ENCODE measurements at places on chromosomes 6 and 20.

DNA sequence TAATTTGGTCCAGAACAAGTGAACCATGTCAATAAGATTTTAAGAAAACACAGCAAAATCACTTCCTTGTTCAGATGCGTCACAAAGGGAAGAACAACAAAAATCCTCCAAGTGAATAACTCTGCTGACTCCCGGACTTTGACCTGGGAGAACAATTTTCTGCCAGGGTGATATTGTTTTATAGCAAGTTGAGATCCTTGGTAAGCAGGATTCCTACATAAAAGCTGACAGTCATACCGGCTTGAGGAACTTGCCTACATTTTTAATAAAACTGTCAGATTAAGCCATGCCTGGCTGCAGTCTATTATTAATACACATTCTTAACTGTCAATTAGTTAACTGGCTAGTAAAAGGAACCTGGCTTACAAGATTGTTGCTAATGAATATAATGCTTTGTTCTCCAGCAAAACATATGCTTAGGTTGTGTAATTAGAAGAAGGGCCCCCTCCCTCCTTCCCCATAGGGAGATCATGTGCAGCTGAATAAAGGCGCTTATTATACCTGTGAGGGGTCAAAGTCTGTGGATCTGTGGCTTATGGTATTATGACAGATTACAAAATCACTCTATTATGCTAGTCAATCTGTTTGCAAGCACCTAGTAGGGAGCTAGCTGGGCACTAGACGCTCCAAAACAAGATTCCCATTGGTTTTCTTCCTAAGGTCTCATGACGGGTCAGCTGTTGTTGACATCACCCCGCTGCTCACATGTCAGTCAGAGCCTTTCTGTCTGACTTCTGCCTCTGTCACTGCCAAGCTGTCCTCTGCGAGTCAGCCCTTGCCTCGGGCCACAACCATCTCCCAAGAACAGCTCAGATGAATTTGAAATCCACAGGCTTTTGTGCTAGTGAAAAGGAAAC is 44.6 kb upstream of the SEC63 start:
- no peak for DNase-seq

GRCh38 chr6:45300736-45301135 is 27.4 kb upstream of the RUNX2 start:
- DNase-seq: no peak

DNA sequence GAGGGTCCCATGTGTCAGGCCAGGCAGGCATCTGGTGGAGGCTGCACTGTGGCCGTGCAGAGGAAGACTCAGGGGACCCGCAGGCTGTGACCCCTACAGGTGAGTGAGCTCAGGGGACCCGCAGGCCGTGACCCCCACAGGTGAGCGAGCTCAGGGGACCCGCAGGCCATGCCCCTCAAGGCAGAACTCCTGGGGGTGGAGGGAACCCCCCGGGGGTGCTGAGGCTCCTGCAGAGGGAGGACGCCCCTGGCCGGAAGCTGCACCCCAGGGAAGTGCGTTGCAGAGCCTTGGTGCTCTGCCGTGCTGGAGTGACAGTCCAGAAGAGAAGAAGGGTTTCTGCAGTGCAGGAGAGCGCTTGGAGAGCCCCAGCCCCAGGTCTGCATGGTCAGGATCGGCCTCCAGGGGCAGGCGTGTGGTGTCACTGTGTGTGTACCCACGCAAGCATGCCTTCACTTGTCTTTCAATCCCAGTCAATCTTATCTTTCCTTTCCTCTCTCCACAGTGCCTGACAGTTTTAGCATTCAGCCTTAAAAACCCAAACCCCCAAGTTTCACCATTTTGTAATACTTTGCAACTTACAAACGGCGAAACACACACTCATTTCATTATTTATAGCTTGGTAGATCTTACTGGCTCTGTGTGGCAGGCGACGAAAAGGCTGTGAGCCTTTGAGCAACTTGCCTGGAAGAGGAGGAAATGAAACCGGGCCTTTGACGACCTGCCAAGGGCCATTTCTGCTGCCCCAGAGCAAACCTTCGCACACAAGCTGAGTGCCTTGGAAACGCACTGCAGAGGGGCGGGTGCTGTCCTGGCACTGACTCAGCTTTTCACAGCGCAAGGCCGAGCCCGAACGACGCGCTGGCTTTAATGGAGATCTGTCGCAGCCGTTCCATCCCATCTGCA is 101.4 kb upstream of the AGPAT4 start:
- no peak for DNase-seq

DNA sequence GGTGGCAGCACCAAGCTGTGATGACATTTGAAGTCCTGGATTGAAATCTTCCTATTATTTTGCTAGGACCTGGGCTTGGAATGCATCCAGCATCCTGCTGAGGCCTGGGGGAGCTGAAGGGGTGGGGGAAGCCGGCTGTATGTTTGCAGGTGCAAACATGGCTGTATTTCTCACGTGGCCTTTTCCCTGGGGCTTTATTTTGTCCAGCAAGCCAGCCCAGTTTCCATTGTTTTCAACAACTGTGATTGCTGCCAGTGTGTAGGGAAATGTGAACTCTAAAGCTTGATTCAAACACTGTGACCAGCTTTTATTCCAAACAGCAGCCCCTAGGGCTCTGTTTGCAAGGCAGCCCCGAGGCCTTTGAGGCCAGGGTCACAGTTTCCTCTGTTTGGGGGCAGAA is 683.0 kb downstream of the DHX35 start:
- no peak for DNase-seq

DNA sequence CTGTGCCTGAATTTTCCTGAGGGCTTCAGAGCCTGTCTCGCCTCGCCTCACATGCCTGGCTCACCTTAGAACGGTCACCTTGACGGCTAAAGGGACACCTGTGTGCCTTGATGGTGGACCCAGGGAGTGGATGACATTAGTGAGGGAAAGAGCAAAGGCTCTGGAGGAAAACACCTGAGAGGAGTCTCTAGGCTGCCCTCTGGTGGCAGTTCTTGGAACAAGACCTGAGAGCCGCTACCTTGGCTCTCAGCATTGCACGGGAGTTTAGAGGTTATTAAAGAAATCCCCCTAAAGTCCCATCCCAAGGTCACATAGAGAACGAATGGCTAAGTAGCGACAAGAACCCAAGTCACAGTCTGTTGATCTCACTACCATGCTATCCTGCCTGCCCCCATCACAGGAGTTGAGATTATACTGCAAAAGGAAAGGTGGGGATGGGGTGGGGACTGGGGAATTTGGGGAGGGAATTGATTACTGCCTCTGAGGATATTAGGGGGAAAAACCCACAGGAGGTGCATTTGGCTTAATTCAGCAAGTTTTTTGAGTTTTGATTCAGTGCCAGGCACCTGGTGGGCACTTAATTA is 7.9 kb upstream of the CDSN start:
- DNase-seq: peak; percentile 87

DNA sequence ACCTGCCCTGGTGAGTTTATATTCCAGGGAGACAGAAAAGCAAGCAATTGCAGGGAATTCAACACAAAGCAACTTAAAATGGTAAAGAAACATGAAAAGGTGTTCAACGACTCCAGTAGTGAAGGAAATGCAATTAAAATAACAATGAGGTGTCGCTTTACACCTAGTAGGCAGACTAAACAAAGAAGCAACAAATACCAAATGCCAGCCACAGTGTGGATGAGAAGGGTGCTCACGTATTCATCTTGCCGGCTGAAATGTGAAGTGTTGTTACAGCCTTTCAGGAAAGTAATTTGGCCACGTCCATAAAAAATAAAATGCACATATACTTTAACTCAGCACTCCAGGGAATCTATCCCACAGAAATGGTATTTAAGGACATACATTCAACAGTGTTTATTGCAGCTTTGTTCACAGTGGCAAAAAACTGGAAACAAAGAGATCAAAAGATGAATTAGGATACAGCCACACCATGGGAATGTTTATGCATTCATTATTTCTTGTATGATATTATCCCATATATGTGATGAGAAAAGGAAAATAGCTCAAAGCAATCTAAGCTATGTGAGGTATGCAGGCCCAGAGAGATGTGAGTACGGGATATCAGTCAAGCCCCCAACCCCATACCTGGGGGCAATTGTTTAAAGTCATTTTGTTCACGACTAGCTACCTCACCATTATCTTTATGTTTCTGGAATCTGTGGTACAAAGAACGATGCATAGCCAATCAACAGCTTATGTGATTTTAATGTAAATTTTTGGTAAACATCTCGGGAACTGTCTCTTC is 266.0 kb upstream of the SOX4 start:
- DNase-seq: no peak

DNA sequence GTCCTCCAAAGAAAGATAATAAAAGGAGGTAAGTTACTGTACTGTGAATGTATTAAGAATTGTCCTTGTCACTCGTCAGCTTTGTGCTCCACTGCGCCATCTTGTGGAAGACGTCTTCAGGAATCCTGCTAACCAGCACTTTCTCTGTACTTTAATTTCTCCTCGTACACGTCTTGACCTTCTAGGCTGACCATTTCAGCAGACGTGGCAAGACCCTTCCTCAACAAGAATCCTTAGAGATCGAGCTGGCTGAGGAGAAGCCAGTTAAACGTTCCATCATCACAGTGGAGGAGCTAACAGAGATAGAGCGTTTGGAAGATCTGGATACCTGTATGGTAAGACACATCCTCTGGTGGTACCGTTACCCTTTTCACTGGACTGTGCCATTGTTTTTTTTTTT is 95.5 kb upstream of the SCGN start:
- peak; percentile 88 for DNase-seq

GRCh38 chr6:96898241-96898851 is 655 bp upstream of the NDUFAF4 start:
- no peak for DNase-seq
